ENCODE measurements at places on chromosomes 5 and 9. TPM values are rescaled to one million over a fixed set of nuclear protein-coding genes. Genes with fewer than 3 reads are reported as not detected.

Gene SPINK13
- 0.59 TPM for polyA plus RNA-seq

Gene ANKRD33B
- polyA plus RNA-seq = 5.7 TPM

- DNase-seq = no peak
These were observed 17.9 kb downstream of the ITGA1 start for GRCh38 chr5:52805615-52806014.

GRCh38 chr9:8338767-8339510 is 539.4 kb upstream of the DMAC1 start:
- peak; percentile 6 for DNase-seq

Gene CENPH
- polyA plus RNA-seq = 22.2 TPM

- DNase-seq = no peak
These were observed 3.3 kb upstream of the SECISBP2 start for GRCh38 chr9:89314955-89315354.

Data from cardiac muscle cell (in vitro differentiated cells and primary cell).